ENCODE measurements at places on chromosomes 7 and 10.

GRCh38 chr10:46530249-46531186, 25.9 kb downstream of the GPRIN2 start:
- no peak overlapping the region for H3K27ac ChIP-seq
- H3K27me3 ChIP-seq, result no peaks in the 10 kb centered on the region
- H3K4me1 ChIP-seq, result no peaks in the 10 kb centered on the region
- DNase-seq, result no peak
- peaks cover 3% of the 10 kb centered on the region for H3K36me3 ChIP-seq

- H3K4me1 ChIP-seq, result no peaks in the 10 kb centered on the region
- no peaks in the 10 kb centered on the region for H3K27me3 ChIP-seq
- no peak overlapping the region for H3K27ac ChIP-seq
- no peak for DNase-seq
- H3K4me3 ChIP-seq, result no peak overlapping the region
These were observed 1377.4 kb downstream of the XPNPEP1 start for GRCh38 chr10:108545921-108546320.

DNA sequence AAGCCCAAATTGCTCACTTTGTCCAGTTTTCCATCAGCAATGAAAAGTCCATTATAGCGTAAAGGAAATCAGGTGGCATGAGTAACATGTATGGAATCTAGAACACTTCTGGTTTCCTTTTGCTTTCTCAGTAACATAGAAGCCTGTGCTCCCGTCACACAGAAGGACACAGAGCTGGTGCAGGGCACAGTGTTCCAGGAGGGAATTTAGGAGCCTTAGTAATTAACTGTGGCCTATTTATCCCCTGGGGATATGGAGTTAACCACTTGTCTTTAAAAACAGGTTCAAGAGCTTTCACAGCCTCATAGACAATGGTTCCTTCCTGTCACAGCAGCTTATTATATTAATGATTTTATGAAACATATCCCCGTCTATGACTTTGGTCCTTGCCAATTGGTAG, 189.9 kb downstream of the NEBL start:
- no peaks in the 10 kb centered on the region for H3K36me3 ChIP-seq
- no peak overlapping the region for H3K27ac ChIP-seq
- H3K4me3 ChIP-seq, result no peak overlapping the region
- no peaks in the 10 kb centered on the region for H3K4me1 ChIP-seq
- DNase-seq, result no peak
- no peaks in the 10 kb centered on the region for H3K27me3 ChIP-seq

DNA sequence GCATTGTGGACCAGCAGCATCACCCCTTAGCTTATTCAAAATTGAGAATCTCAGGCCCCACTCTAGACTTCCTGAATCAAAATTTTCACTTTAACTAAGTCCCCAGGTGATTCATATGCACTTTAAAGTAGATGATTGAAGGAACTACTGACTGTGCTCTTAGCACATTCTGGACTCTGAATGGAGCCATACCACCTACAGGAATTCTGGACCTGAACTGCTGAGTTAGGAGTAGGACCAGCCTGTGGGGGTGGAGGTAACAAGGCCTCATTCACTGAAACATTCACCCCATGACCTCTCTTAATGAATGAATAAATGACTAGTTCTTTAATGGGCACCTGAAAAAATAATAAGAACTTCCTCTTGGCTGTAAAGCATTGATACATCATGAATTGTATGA, 7.3 kb downstream of the PDK4 start:
- no peak overlapping the region for H3K27ac ChIP-seq
- DNase-seq, result no peak
- H3K4me3 ChIP-seq, result no peak overlapping the region
- H3K36me3 ChIP-seq, result no peaks in the 10 kb centered on the region
- no peaks in the 10 kb centered on the region for H3K4me1 ChIP-seq

DNA sequence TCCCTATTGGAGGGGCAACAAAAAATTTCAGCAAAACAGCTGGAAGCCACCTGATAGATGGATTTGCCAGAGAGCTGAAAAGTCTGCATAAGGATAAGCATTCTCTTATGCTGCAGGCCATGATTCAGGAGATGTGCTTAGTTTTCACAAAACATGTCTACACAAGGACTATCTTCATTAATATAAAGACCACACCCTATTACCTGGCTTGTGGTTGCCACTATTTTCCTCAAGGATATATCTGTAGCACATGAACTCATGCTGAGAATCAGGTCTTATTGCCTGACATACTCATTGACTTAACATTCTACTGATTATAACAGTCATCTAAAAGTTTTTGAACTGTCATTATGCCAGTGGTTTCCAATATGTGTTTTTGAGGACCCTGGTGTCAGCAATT, 7.1 kb upstream of the COL17A1 start:
- DNase-seq, result no peak
- no peak overlapping the region for H3K4me3 ChIP-seq
- no peaks in the 10 kb centered on the region for H3K27me3 ChIP-seq
- no peaks in the 10 kb centered on the region for H3K4me1 ChIP-seq
- H3K36me3 ChIP-seq, result no peaks in the 10 kb centered on the region
- H3K27ac ChIP-seq, result no peak overlapping the region

GRCh38 chr10:45422207-45422865, 48.3 kb downstream of the ALOX5 start:
- no peak overlapping the region for H3K4me3 ChIP-seq
- peaks cover 2% of the 10 kb centered on the region for H3K27me3 ChIP-seq
- H3K36me3 ChIP-seq, result no peaks in the 10 kb centered on the region
- no peak for DNase-seq

DNA sequence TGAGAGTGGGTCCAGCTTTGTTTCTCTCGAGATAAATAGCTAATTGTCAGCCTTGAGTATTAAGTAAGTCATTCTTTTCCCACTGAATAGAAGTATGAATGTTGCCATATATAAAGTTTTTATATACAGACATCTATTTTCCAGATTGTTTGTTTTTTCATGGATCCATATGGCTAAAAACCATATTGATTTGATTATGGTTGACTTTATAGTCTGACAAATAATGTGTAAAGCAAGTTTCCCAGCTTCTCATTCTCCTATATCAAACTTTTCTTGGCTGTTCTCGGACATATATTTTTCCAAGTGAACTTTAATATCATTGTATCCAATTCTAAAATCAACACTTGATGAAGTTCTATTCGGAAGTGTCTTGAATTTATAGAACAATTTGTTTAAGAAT, 352.4 kb upstream of the MEOX2 start:
- no peak for DNase-seq
- H3K36me3 ChIP-seq, result no peaks in the 10 kb centered on the region
- H3K4me3 ChIP-seq, result no peak overlapping the region
- H3K4me1 ChIP-seq, result no peaks in the 10 kb centered on the region
- no peaks in the 10 kb centered on the region for H3K27me3 ChIP-seq

DNA sequence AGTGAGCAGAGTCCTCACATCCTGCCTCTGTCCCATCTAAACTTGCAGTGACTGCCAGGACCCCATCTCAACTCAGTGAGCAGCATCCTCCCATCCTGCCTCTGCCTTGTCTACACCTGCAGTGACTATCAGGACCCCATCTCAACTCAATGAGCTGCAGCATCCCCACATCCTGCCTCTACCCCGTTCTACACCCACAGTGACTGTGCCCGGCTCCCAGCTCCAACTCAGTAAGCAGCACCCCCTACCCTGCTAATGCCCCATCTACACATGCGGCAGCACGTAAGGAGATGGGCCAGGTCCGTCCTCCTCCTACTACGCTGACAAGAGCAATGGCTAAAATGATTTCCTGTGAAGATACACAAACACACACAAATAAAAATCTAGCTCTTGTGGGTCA, 65.5 kb downstream of the TNS3 start:
- DNase-seq, result no peak
- no peaks in the 10 kb centered on the region for H3K27me3 ChIP-seq
- peaks cover 45% of the 10 kb centered on the region for H3K4me1 ChIP-seq
- peaks cover 10% of the 10 kb centered on the region for H3K36me3 ChIP-seq

- no peak for DNase-seq
- H3K27me3 ChIP-seq, result no peaks in the 10 kb centered on the region
- H3K4me1 ChIP-seq, result peaks cover 79% of the 10 kb centered on the region
- H3K27ac ChIP-seq, result peak overlapping the region; percentile 71
- no peak overlapping the region for H3K4me3 ChIP-seq
These were observed 1.9 kb upstream of the DEPP1 start for GRCh38 chr10:44980309-44981171.

DNA sequence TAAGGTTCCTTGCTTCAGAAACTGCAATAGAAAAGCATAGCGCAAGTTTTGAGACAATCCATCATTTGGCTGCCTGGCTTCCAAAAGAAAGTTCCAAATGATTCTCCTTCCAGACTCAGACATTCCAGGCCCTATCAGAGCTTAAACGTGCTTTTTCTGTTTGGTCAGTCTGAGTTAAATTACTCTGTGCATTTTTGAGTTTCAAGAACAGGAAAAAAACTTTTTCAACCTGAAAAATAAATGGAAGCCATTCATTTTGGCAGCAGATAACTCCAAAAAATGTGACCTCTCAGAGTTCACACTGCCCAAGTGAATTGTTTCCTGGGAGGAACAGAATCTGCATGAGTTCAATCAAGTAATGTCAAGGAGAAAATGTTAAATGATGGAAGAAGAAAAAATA, 354.2 kb downstream of the CXCL12 start:
- H3K27me3 ChIP-seq, result no peaks in the 10 kb centered on the region
- H3K4me3 ChIP-seq, result no peak overlapping the region
- no peaks in the 10 kb centered on the region for H3K4me1 ChIP-seq

DNA sequence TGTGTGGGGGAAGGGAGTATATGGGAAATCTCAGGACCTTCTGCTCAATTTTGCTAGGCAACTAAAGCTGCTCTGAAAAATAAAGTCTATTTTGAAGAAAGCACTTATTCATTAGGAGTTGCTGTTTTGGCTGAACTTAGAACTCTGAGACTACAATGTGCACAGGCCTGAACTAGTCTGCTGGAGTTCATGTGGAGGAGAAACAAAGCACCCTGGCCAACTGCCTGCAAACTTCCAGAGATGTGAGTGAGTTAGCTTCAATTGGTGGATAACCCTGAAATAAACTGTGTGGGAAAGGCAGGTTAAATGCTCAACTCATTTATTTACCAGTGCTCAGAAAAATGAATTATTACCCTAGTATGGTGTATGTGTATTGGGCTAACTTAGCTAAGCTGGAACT, 17.3 kb upstream of the FAM241B start:
- no peaks in the 10 kb centered on the region for H3K4me1 ChIP-seq
- no peak for DNase-seq
- H3K27me3 ChIP-seq, result no peaks in the 10 kb centered on the region
- H3K27ac ChIP-seq, result no peak overlapping the region
- H3K36me3 ChIP-seq, result no peaks in the 10 kb centered on the region

- no peaks in the 10 kb centered on the region for H3K36me3 ChIP-seq
- no peaks in the 10 kb centered on the region for H3K27me3 ChIP-seq
- H3K4me3 ChIP-seq, result peak overlapping the region; percentile 45
- no peak overlapping the region for H3K27ac ChIP-seq
- DNase-seq, result no peak
- no peaks in the 10 kb centered on the region for H3K4me1 ChIP-seq
These were observed 742 bp downstream of the LMBR1 start for GRCh38 chr7:156892081-156892800.

GRCh38 chr10:112365014-112365432, 8.9 kb upstream of the ACSL5 start:
- no peaks in the 10 kb centered on the region for H3K36me3 ChIP-seq
- no peak for DNase-seq
- no peaks in the 10 kb centered on the region for H3K4me1 ChIP-seq

DNA sequence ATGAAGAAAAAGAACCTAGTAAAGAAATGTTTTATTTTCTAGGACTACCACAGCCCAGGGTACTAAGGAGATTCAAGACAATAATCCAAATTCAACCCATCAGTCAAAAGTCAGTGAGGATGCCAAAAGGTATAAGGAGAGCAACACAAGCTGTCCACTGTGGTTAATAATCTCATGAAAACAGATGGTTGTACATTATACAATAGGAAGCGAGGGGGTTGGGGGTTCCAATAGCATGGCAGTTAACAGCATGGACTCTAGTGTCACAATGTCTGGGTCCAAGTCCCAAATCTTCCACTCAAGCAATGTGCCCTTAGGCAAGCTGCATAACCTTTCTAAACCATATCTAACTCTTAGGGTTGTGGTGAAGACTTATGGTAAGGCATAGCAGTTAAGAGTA, 35.1 kb downstream of the BRAF start:
- H3K4me3 ChIP-seq, result no peak overlapping the region
- no peaks in the 10 kb centered on the region for H3K4me1 ChIP-seq
- H3K27me3 ChIP-seq, result no peaks in the 10 kb centered on the region
- H3K27ac ChIP-seq, result no peak overlapping the region
- peak; percentile 20 for DNase-seq

DNA sequence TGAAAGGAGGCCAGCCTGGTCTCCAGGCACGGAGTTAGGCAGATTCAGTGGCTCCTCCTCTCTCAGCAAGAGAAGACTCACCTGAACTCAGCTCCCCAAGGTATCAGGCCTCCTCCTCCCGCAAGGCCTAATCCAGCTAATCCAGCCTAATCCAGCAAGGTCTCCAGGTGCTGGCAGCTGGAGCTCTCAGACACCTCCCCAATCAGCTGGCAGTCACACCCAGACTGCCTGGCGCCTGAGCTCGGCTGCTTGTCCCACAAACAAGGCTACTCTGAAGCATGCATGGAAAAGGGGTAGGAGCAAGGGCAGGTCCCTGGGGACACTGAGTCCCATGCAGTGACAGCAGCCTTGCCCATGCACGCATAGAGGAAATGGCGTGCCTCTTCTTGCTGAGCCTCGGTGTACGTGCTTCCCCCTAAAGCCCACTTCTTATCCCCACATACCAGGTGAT, 3.3 kb upstream of the OPN4 start:
- no peak for DNase-seq
- H3K4me3 ChIP-seq, result no peak overlapping the region
- H3K4me1 ChIP-seq, result peaks cover 15% of the 10 kb centered on the region
- H3K27ac ChIP-seq, result no peak overlapping the region
- no peaks in the 10 kb centered on the region for H3K36me3 ChIP-seq

DNA sequence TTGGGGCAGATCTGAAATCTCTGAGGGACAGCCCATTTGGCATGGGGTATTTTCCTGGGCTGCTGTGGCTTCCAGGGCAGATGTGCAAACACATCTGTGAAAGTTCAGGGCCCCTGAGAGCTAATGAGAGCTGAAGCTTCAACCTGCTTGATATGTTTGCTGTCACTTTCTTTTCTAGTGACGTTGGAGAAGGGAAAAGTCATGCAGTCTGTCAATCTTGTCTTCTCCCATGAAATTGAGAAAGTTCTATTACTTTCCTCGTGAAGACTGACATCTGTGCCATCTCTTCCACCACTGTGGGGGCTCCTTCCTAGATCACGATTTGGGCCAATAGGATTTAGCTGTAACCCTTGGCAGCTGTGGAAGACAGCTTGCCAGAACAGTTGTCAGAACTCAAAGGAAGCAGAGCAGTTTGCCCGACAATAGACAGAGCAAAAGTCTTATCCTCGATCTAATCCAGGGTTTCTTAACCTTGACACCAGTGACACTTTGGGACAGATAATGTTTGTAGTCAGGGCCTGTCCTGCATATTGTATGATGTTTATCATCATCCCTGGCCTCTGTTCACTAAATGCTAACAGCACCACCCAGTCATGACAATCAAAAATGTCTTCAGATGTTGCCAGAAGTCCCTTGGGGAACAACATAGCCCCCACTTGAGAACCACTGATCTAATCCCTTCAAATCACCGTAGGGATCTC, 586.5 kb downstream of the LRMDA start:
- no peak for DNase-seq
- no peaks in the 10 kb centered on the region for H3K27me3 ChIP-seq
- no peak overlapping the region for H3K27ac ChIP-seq
- no peak overlapping the region for H3K4me3 ChIP-seq
- H3K4me1 ChIP-seq, result no peaks in the 10 kb centered on the region
- H3K36me3 ChIP-seq, result no peaks in the 10 kb centered on the region

All from spinal cord (tissue), 10 donors.